ENCODE measurements at places on chromosomes 2 and 18.

- no peak for DNase-seq
Measured at GRCh38 chr2:28358668-28359201, 33.9 kb upstream of the FOSL2 start.

DNA sequence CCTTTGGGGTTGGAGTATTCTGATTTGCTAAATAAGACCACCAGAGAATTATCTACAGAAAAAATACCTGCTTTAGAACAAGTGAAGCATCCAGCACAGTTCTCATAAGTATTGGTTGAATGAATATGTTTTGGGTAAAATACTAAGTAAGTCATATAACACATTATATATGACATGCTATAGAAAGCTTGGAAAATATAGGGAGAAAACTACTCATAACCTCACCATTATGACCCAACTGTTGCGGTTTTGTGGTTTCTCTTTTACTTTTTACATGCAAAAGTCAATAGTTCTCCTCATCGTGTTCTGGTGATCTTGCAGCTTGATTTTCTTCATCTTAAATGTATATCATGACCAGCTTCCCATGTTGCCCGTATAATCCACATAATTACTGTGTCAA, 66.2 kb downstream of the DIPK1C start:
- DNase-seq, result no peak

- DNase-seq, result no peak
Measured at GRCh38 chr2:241943961-241944575, 74.5 kb downstream of the RTP5 start.

DNA sequence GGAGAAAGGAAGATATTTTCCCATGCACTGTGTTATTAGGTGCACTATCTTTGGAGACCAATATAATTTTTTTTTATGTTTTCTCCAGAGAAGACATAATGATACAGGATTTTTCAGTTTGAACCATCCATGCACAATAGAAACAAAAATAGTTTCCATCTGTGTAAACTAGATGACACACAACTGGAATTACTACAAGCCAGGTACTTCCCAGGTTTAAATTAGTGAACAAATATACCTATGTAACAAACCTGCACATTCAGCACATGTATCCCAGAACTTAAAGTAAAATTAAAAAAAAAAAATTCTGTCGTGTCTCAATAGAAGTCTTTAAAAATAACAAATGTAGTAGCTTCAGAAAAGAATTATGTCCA, 1616.8 kb upstream of the ACVR2A start:
- no peak for DNase-seq

DNA sequence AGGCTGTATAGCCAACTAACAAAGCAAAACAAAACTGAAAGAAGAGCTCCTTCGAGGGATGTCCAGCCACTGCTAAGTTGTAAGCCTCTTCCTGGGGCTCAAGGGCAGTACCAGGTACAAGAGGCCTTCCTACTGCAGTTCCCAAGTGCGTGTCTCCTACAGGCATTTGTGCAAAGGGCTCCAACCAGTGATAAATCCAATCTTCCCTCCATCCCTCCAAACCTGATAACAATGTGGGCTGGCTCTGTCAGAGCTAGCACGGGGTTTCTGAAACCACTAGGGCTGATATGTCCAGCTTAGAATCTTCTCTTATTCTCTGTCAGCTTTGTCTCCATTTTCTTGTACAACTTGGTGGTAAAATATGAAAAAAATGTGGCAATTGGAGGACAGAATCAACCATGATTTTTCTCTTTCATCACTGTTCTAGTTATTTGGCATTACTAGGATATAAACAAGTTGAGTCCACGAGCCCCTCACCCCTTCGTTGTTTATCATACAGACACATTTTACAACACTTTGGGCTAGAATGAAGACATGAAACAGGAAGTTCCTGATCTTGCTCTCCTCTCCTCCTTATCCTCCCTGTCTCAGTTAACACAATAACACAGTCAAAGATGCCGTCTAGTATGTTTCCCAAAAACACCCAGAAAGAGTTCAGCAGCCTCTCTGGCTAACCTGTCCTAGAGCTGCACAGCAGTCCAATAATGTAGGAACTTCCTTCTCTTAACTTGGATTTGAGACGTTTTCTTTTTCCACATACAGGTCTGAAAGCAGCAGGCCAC, 35.4 kb upstream of the WIPF1 start:
- no peak for DNase-seq

GRCh38 chr2:165953306-165953654, 296 bp downstream of the TTC21B start:
- no peak for DNase-seq

DNA sequence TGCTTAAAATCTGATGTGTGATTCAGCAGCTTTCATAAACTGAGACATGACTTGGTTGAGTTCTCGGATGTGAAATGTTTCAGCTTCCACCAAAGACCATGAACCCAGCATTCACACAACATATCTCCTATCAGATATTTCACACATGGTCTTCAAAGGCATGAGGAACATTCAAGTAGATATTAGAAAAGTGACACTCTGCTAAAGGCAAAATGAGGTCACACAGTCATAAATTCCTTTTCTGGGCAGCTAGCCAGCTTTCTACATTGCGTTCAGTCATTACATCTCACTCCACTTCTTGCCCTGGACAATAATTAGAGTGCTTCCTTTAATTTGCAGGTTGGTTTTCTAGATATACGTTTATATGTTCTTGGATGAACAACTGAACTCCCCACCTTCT, 96.7 kb downstream of the GAREM1 start:
- no peak for DNase-seq

- no peak for DNase-seq
Measured at GRCh38 chr2:197001921-197002320, 75.4 kb upstream of the PGAP1 start.

DNA sequence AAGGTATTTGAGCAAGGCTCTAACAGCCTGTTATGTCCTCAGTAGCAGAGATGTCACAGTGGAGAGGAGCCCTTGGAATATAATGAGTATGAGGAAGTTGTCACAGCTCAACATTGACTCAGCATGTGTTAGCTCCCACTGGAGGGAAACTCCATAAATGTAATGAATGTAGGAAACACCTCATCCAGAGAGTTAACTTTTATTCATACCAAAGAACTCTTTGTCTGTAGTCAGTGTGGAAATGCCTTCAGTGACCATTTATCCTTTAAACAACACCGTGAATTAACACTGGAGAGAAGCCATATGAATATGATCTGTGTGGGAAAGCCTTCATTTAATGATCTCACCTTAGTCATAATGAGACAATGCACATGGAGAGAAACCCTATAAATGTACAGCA, 59.7 kb downstream of the CYP1B1 start:
- no peak for DNase-seq

GRCh38 chr2:140861666-140862065, 1269.2 kb downstream of the LRP1B start:
- DNase-seq, result no peak
